Endothelial cell (in vitro differentiated cells): ENCODE measurements at places on chromosomes 1 and 21.

GRCh38 chr1:168947041-168947440, 159.4 kb upstream of the ATP1B1 start:
- DNase-seq = no peak

DNA sequence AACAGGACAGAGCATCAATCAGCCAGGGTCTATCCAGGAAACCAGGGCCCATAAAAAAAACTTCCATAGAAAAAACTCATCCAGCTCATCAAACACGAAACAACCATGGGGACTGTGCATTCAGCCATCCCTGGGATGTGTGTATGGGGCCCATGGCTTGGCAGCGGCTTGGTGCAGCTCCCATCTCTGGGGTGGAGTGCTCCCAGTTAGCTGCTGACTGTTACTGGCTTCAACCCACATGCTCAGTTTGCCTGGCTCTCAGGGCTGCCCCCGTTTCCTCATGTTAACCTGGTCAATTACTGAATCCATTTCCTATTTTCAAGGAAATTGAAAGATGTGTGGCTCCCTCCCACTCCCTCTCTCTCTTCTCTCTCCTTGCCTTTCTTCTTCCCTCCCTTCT, 37.3 kb upstream of the STUM start:
- DNase-seq = no peak

- DNase-seq = no peak
Observed at GRCh38 chr1:25469177-25469576, 38.5 kb downstream of the MACO1 start.

- DNase-seq = no peak
Observed at GRCh38 chr1:26719205-26719604, 23.4 kb downstream of the ARID1A start.

- peak; percentile 94 for DNase-seq
Observed at GRCh38 chr21:45554477-45555175, 12.4 kb upstream of the SLC19A1 start.

GRCh38 chr1:32341971-32342370, 5.9 kb upstream of the MARCKSL1 start:
- DNase-seq = no peak

DNA sequence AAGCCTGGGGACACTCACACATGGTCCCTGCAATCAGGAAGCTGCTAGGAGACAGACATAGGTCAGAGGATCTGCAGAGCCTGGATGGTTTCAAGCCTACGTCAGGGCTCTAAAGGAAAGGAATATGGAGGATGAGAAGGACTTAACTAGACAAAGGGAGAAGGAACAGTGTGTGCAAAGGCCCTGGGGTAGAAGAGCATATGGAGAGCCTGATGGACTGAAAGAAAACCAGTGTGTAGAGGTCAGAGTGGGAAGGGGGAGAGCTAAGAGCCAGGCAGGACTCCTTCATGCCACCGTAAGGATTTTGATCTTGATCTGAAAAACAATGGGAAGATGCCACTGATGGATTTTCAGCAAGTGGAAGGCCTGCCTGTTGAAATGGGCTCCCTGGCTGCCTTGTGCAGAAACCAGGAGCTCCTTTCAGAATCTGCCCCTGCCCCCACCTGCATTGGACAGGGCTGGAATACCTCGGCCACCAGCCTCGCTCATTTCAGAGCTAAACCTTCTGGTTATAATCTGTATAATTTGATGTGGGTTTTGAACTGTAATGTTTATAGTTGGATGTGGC, 8.6 kb downstream of the FHAD1 start:
- no peak for DNase-seq

- DNase-seq = no peak
Observed at GRCh38 chr1:67815303-67816094, 17.8 kb downstream of the GNG12 start.

DNA sequence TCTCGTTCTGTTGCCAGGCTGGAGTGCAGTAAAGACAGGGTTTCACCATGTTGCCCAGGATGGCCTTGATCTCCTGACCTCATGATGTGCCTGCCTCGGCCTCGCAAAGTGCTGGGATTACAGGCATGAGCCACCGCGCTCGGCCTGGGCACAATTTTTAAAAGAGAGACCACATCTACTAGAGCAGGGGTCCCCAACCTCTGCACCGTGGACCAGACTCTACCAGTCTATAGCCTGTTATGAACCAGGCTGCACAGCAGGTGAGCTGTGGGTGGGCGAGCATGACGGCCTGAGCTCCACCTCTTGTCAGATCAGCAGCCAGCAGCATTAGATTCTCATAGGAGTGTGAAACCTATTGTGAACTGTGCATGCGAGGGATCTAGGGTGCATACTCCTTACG, 20.8 kb downstream of the TNNT2 start:
- DNase-seq = no peak

DNA sequence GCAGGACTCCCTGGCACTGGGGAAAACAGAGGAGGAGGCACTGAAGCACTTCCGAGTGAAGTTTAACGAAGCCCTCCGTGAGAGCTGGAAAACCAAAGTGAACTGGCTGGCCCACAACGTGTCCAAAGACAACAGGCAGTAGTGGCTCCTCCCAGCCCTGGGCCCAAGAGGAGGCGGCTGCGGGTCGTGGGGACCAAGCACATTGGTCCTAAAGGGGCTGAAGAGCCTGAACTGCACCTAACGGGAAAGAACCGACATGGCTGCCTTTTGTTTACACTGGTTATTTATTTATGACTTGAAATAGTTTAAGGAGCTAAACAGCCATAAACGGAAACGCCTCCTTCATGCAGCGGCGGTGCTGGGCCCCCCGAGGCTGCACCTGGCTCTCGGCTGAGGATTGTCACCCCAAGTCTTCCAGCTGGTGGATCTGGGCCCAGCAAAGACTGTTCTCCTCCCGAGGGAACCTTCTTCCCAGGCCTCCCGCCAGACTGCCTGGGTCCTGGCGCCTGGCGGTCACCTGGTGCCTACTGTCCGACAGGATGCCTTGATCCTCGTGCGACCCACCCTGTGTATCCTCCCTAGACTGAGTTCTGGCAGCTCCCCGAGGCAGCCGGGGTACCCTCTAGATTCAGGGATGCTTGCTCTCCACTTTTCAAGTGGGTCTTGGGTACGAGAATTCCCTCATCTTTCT, 75.5 kb downstream of the PIK3CD start:
- DNase-seq = no peak

- DNase-seq = no peak
Observed at GRCh38 chr1:212622467-212622866, 13.9 kb downstream of the ATF3 start.

DNA sequence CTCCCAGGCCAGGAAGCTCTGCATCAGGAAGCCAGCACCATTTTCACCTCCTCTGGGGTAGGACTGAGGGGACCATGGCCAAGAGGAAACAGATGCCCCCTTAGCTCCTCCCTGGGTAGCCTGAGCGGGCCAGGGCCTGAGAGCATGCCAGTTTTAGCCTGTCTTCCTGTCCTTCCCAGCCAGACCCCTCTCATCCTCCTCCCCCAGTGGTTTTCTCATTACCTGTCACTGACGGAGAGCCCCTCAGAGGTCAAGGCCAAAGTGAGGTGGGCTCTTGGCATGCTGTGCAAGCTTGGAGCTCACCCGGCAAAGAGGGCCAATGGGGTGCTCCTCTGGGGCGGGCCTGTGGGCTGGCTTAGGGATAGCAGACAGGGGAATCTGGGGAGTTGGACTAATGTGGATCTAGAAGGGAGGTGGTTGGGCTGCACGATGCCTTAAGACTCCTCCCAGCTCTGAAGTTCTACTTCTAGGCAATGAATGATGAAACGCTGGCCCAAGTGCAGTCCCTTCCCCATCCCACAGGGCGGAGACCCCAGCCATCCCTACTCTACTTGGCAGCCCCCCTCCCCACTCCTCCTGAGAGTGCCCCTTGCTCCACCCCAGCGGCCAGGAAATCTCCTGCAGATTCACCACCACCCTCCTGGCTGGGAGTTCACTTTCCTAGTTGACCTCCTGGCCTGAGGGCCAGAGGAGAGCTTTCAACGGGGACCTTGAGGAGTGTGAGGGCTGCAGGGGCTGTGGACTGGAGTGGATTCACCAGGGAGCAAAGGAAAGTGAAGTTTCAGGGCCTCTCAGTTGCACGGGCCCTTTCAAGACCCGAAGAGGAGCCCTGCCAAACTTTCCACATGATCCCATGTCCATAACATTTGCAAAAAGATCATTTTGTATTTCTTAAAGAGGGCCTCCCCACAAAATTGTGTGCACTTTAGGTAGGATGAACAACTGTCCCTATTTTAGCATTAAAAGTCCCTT, 9.4 kb upstream of the LMNA start:
- DNase-seq = no peak

DNA sequence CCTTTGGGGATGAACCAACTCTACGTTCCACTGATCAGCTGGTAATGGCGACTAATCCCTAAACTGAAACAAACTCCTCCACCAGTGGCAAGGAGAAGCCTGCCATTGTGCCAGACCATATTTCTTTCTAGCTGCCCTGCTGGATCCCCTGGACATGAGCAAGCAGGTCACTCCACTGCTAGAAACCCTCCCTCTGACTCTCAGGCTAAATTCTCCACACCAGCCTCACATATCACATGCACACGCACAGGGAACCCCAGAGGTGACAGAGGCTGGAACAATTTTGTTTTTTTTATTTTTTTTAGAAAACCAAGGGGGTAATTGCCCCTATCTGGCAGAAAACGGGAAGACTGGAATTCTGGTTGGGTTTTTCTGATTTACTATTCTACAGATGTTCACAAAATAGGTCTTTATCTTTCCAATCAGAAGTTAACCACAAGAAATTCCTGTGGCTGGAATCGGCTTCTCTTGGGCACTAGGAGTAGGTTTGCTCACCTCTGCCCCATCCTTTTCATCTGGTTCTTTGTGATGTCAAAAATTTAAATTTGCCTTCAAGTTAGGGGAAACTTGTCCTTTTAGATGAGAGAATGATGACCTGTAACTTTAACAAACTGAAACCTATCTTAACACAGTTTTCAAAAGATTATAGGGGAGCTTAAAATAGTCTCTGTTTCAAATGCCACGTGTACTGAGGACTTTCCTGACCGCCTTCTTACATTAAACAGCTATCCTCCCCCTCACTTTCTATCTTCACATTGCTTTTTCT, 258.1 kb downstream of the SDCCAG8 start:
- DNase-seq = no peak

- no peak for DNase-seq
Observed at GRCh38 chr1:151318975-151319374, 8.2 kb downstream of the PI4KB start.

- DNase-seq = no peak
Observed at GRCh38 chr1:10953505-10954193, 58.8 kb upstream of the TARDBP start.

DNA sequence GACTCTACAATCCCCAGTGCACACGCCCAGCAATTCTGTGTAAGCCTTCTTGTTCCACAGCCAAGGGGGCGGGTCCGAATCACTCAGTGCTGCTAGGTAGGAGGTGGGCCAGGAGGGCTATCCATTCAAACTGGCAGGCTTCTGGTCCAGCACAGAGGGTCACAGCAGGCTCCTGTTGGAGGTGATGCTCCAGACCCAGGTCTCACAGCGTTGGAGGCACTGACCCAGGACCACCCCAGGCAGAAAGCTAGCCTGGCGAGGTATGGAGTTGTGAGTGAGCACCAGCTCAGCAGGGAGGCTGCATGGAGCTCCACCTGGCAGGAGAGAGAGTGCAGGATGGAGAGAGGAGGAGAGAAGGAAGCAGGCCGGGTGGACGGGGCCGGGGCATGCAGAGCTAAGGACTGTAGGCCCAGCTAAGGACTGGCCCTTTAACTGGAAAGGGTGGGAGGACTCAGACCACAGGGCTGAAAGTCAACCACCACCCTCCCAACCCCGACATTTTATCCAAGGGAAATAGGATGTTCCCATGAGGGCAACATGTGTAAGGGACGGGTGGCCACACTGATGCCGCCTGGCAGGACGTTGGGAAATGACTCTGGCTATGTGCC, 38.7 kb downstream of the GPR161 start:
- no peak for DNase-seq

DNA sequence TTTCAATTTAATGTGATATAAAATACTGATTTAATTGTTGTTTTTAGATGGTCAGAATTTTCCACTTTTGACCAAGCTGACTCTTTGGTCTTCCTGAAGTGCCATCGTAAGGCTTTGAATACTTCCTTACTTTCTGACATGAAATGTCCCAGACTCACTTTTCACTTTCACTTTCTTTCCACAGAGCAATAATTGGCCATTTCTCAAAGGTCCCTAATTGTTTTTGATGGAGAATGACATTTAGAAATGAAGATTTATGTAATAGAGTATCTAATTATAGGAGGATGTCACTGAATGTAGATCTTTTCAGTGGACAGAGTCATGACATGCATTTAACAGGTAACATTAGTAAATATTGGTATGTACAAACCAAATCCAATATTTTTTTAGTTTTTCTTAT, 1141.6 kb downstream of the KCNT2 start:
- DNase-seq = no peak

- DNase-seq = peak; percentile 23
Observed at GRCh38 chr1:176466514-176466913, 3.5 kb downstream of the PAPPA2 start.
